ENCODE measurements at places on chromosomes 3 and 15. TPM values are rescaled to one million over a fixed set of nuclear protein-coding genes. Genes with fewer than 3 reads are reported as not detected.
A peak's percentile ranks its signal among the peaks of the same experiment; 100 is the strongest.

GRCh38 chr3:157948605-157949383, 157.4 kb downstream of the SHOX2 start:
- DNase-seq = no peak
- H3K27me3 ChIP-seq = no peaks in the 10 kb centered on the region
- H3K4me3 ChIP-seq = no peak overlapping the region
- no peak overlapping the region for H3K27ac ChIP-seq

DNA sequence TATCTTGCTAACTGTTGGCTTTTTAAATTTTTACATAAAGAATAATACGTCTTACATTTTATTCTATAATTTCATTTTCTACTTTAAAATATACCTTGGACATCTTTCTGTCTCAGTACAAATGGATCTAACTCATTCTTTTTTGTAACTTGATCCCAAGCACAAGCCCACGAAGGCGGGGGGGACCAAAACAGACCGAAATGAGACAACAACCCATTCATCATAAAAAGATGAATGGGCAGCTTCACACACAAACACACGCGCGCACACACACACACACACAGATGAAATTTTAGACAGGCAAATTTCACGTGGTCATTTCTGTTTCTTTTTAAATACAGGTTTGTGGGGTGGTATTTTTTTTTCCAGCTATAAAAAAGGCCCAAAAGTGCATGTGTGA, 271.3 kb upstream of the TOPAZ1 start:
- peaks cover 4% of the 10 kb centered on the region for H3K36me3 ChIP-seq
- no peak for DNase-seq
- no peaks in the 10 kb centered on the region for H3K27me3 ChIP-seq
- H3K4me1 ChIP-seq = peaks cover 18% of the 10 kb centered on the region
- H3K27ac ChIP-seq = no peak overlapping the region

Gene CHDH
- total RNA-seq = 8.2 TPM

Gene OR5K2
- not detected for total RNA-seq

GRCh38 chr15:91926908-91927270, 73.4 kb downstream of the SLCO3A1 start:
- no peaks in the 10 kb centered on the region for H3K27me3 ChIP-seq
- H3K4me3 ChIP-seq = peak overlapping the region; percentile 27
- no peak overlapping the region for H3K27ac ChIP-seq
- DNase-seq = no peak
- H3K4me1 ChIP-seq = peaks cover 24% of the 10 kb centered on the region
- H3K36me3 ChIP-seq = no peaks in the 10 kb centered on the region

Gene LYZL4
- not detected for total RNA-seq

DNA sequence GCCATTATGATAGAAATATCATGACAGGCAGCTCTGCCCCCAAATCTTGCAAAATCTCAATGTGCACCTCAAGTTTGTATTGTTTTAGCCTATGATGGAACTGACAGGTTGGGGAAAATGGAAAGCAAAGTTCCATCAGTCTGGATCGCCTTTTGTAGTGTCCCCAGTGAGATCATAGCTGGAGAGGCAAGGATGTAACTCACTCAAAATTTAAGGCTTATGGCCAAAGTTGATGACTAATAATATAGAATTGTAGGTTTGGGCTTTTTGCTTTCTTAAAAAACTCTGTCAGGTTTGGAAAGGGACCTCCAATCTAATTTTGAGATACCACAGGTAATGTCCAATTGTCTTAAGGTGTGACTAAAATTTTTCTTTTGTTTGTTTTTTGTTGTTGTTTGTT, 1.4 kb upstream of the ACP3 start:
- DNase-seq = no peak
- no peak overlapping the region for H3K4me3 ChIP-seq
- no peaks in the 10 kb centered on the region for H3K36me3 ChIP-seq
- peaks cover 2% of the 10 kb centered on the region for H3K4me1 ChIP-seq
- no peak overlapping the region for H3K27ac ChIP-seq
- H3K27me3 ChIP-seq = no peaks in the 10 kb centered on the region

DNA sequence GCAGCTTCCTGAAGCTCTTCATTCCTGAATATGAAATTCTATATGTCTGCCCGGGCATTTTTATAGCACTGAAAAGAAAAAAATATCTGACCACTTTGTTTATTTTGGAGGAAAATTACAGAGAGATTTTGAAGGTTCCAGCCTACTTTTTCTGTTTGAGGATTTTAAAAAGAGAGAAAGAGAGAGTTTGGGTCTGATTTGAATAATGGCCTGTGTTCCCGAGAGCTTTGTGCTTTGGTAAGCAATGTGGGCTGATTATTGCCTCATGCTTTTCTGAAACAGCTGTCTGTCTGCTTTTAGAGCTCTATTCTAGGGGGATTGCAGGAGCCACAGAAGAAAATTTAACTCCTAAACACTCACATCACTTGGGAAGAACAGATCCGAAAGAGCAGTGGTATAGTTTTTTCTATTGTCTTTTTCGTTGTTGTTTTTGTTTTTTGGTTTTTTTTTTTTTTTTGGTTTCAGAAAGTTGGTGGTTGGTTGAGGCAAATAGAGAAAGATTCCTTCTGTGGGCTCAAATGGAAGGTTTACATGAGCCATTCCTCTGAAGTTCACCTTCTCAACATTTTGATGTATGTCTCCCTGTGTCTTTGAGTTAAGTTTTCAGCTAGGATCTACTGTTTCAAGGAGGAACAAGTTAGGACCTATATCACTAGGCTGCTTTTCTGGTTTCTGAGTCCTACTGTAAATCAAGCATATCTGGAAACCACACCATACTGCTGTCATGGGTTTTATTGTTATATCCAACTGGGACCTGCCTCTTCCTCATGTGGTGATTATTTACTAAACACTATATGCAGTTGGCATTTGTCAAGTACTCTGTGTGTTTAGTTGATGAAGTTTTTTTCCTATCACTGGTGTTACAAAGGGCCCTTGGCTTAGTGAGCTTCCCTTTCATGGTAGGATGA, 178.9 kb downstream of the KCNMB2 start:
- no peak for DNase-seq
- H3K4me1 ChIP-seq = peaks cover 3% of the 10 kb centered on the region
- no peak overlapping the region for H3K4me3 ChIP-seq
- no peaks in the 10 kb centered on the region for H3K27me3 ChIP-seq

DNA sequence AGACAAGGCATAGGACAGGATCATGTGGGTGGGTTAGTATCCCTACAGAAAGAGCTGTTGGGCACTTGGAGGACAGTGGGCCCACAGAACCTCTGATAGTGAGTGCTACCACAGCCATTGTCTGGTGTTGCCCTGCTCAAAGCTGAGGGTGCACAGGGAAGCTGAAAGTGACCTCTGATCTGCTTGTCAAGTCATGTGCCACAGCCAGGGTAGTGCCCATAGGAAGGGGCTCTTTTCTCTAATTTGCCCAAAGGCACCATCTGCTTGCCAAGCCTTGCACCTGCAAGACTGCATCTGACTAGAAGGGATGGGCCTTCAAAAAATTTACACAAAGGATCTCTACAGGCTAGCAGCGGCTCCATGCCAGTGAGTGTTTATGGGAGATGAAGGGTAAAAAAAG, 87.4 kb upstream of the GSK3B start:
- no peaks in the 10 kb centered on the region for H3K4me1 ChIP-seq
- DNase-seq = no peak
- no peak overlapping the region for H3K27ac ChIP-seq

Gene MRPS11
- 51.0 TPM for total RNA-seq

- H3K27ac ChIP-seq = peak overlapping the region; percentile 39
- H3K27me3 ChIP-seq = no peaks in the 10 kb centered on the region
- peak; percentile 44 for DNase-seq
- H3K36me3 ChIP-seq = peaks cover 25% of the 10 kb centered on the region
- H3K4me3 ChIP-seq = peak overlapping the region; percentile 73
These were observed 1.2 kb upstream of the LMCD1 start for GRCh38 chr3:8500319-8500988.

GRCh38 chr3:14290631-14291385, 111.6 kb upstream of the SLC6A6 start:
- no peaks in the 10 kb centered on the region for H3K27me3 ChIP-seq
- no peak overlapping the region for H3K4me3 ChIP-seq
- no peaks in the 10 kb centered on the region for H3K36me3 ChIP-seq
- H3K27ac ChIP-seq = no peak overlapping the region

Gene ARL6
- 6.3 TPM for total RNA-seq

Gene CPNE9
- total RNA-seq = 3.8 TPM
